ENCODE measurements at places on chromosomes 1 and 21.

DNA sequence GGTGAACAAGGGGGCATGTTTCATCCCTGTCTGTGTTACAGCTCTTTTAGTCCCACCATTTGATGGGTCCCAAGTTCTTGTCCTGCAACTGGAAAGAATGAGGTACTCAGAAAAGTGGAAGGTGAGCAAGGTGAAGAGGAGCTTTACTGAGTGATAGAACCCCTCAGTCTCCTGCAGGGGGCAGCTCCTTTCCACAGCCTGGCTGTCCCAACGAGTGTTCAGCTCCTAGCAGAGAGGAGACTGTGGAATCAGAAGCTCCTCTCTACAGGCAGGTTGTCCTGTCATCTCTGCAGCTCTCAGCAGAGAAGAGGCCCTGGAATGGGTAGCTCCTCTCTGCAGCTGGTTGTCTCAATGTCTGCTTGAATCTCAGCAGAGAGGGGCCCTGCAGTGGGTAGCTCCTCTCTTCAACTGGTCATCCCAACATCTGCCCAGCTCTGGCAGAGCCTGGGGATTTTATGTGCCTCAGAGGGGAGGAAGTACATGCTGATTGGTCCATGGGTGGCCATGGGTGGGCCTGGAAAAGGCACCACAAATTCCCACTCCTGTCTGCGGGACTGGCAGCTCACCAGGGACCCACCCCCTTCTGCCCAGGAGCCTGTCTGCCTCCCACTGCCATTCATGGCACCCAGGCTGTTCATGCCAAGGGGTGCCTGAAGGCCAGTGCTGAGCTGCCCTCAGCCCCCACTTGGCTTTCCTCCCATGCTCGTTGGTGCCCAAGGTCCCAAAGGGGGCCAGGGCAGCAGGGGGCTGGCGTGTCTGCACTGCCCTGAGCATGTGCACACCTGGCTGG lies 25.7 kb downstream of the LDLRAD1 start:
- DNase-seq = no peak

DNA sequence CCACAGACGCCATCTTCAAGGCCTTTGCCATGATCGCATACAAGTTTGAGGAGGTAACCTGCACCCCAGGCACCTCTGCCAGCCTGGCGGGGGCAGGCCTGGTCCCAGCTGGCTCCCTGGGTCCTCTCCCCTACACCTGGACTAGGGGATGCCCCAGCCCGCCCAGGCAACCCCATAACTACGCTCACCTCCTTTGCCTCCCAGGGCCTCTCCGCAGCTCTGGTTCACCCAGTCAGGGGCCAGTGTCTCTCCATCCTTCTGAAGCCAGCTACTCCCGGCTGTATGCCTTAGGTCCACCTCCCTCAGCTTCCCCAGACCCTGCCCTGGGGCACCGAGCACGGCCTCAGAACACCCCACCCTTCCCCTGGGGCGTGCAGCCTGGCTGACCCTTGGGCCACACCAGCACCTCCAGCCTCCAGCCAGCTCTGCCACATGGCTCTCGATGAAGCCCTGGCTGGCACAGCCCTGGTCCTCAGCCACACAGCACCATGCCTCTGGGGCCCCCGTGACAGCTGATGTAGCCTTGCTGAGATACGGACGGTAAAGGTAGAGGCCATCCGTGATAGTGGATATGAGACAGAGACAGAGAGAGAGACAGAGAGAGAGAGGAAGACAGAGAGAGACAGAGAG lies 80.4 kb upstream of the COL6A1 start:
- no peak for DNase-seq

DNA sequence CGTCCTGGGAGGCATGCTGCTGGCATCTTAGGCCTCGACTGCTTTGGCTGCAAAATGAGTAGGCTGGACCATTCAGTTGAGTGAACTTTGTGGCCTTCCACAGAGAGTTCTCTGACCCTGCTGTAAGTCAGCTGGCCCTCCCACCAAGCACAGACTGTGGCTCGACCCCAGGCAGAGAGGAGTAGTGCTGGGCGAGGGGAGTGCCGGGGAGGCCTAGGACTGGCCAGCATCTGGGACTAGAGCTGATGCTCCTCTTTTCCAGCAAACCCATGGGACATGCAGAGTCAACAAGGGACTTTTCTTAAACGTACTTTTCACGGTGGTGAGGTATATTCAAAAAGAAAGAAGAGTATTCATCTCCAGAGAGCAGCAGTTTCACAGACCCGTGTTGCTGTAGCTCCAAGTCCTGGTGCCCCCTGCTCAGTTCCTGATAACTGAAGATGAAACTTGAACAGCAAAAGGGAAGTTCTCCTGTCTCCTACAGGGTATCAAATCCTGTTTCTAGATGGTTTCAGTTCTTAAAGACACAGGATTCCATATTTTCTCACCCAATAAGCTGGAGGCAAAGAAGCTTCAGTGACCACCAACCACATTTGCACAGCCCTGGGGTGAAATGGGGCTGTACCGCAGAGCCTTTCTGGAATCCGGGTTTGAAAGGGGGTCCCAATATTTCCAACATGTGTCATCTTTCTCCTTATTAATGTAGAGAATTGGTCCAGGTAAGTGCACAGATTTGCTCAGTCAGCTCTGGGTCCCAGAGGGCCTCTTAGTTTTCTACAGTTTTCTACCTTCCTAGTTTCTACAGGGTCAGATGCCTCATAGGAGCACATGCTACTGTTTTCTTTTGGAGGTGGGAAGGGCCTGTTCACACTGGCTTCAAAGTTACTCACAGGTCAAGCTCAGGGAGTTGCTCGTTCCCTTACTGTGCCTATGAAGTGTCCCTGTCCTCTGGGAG lies 20.9 kb downstream of the BATF3 start:
- no peak for DNase-seq

- DNase-seq = no peak
Observed at GRCh38 chr1:191970116-191970515, 188.1 kb upstream of the RGS18 start.

- DNase-seq = no peak
Observed at GRCh38 chr1:203867802-203868201, 6.4 kb downstream of the SNRPE start.

Measured in left renal pelvis (tissue), 4 donors.